ENCODE measurements at places on chromosomes 12 and 14.

DNA sequence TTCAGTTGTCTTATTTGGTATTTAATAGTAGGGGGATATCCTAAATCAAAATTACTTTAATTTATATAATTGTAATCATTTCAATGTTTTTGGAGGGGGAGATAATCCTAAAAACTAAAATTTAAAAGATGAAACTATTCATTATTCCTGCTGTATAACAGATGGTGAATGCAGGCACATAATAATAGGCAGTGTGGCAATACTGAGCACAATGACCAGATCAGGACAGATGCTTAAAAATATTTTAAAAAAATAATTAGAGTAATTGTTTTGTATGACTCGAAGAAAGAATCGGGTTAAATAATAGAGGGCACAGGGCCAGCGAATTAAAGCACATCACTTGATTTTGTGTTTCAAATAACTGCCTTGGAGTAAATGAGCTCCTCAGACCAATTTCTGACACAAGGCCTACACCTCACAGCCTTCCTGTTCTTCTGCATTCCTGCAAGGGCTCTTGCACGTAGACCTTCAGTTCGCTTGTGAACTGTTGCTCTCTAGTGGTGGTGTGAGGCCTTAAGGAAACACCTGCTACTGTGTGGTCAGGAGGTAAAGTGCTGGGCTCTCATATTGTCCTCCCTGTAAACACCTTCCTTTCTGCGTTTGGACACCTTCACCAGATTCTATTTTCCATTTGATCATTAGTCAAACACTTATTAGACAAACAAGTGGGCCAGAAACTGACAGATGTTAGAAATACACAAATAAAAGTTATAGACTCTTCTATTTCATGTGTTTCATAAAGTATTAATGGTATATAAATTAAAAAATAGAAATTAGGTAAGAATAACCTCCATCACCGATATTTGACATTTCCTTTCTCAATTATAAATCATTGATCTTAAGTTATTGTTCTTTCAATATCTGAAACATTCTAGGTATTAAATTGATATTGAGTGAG lies 29.3 kb upstream of the KLRF1 start:
- DNase-seq, result peak; percentile 78

GRCh38 chr14:73240816-73241480 lies 3.6 kb downstream of the PAPLN start:
- DNase-seq, result no peak

DNA sequence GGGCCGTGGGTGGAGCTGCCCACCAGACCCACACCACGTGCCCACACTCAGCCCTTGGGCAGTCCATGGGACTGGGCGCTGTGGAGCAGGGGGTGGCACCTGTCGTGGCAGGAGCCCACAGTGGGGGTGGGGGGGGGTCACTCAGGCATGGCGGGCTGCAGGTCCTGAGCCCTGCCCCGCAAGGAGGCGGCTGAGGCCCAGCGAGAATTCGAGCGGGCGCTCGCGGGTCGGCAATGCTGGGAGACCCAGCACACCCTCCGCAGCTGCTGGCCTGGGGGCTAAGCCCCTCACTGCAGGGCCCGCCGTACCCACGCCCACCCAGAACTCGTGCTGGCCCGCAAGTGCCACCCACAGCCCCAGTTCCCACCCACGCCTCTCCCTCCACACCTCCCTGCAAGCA lies 132.6 kb upstream of the GARIN2 start:
- no peak for DNase-seq

DNA sequence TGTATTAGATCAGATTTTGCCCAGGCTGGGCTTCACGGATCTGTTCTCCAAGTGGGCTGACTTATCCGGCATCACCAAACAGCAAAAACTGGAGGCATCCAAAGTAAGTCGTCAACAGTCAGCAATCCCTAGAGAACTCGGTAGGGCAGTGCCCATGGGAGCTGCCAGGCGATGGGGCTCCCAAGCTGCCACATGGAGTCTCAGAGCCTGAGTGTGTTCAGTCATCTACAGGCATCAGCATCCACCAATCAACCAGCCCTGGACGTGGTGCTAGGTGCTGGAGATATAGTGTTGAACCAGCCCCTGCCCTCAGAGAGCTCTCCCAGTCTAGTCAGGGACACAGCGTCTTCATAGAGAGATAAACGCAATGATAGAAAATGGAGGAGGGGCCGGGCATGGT lies 6.9 kb downstream of the SERPINA4 start:
- no peak for DNase-seq

DNA sequence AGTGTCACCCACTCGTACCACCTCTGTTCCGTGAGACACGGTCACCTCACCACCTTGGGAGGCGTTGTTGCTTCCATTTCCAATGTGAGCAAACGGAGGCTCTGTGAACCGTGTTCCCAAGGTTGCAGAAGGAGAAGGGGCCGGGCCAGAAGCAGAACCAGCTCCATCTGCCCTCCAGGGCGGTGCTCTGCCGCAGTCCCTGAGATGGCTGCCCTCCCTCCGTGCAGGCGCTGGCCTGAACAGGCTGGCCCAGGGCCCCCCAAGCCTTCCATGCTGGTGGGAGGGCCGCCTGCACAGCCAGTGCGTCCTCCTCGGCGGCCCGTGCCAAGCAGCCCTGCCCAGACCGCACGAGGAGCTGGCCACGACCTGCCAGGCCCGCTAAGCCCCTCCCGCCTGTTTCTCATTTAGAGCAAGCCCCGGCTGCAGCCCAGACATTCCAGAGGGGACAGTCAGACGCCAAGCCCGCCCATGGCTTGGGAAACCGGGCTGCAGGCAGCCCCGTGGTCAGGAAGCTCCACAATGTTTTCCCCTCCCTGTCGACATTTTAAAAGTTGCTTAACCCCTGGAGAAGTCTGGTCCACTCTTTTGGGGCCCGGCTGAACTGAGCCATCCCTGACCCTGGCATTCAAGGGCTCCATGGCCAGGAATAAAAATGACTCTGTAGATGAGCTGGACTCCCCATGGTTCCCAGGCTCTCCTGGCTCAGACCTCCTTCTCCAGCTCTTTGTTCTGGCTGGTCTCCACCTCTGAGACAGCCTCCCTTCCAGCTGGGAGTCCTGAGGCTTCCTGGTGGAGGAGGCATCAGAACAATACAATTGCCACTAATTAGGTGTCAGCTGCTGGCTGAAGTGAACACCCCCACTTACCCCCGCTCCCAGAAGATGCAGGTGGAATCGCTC lies 236.0 kb downstream of the BCL11B start:
- peak; percentile 53 for DNase-seq

- DNase-seq, result peak; percentile 13
Measured at GRCh38 chr12:9041321-9041720, 52.0 kb downstream of the KLRG1 start.

- peak; percentile 58 for DNase-seq
Measured at GRCh38 chr14:24734917-24735500, 101.0 kb upstream of the GZMB start.

DNA sequence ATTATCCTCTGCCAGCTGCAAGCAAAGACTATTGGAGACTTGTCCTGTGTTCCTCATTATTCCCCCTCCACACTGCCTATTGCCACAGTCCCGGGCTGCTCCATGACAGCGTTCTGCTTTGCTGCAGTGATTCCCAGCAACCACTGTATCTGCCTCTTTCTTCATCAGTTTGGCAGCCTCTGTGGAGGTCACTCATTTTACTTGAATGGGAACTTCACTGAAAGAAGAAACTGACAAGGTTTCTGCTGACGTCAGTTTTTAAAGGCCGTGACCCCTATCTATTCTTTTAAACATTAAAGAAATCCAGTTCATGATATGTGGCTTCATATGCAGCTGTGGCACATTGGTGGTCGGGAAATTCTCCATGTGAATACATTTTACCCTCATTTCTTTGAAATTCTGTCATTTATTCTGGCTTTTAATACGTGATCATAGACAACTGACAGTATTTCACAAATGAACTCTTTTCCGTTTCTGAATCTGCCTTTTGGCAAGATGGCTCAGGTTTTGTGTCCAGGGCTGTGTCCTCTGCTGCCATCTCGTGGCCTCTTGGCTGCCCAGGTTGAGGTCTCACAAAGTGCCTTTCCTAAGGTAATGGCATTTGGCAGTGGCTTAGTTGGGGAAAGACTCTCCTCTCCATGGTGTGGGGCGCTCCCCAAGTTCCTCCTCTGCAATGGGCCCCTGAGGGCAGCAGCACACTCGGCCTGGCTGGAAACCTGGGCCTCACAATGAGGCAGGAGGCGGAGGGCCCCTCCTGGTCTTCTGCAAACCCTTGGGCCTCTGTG lies 5.8 kb downstream of the TMEM253 start:
- peak; percentile 81 for DNase-seq

- DNase-seq, result peak; percentile 100
Measured at GRCh38 chr14:61562321-61563161, 132.8 kb upstream of the HIF1A start.

GRCh38 chr12:43336962-43337555 lies 214.9 kb downstream of the ADAMTS20 start:
- DNase-seq, result peak; percentile 59

GRCh38 chr12:64650762-64651161 lies 40.5 kb downstream of the RASSF3 start:
- peak; percentile 97 for DNase-seq

Data from PC-3 (cell line).